ENCODE measurements at places on chromosomes 6 and 20.

DNA sequence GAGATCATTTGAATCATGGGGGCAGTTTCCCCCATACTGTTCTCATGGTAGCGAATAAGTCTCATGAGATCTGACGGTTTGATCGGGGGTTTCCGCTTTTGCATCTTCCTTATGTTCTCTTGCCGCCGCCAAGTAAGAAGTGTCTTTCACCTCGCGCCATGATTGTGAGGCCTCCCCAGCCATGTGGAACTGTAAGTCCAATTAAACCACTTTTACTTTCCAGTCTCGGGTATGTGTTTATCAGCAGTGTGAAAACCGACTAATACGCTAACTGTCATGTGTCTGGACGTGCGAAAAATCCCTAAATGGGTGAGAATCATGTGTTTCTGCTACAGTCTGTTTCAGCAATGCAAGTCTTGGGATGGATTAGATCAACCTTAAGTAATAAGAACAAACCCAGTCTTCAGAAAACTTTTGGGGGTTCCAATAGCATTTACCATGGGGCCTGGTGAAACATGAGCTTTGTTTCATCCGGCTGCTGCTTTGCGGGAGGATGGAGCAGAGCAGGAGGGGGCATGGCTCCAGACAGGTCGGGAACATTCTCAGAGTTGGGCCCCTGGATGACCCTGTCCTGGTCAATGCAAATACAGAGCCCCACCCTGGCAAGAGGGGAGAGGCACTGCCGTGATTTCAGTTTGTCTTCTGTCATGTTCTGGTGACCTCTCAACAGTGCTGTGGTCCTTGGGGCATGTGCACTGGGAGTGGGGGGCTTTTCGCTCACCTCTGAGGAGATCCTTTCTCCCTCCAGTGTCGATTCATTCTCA lies 41.5 kb downstream of the CTCFL start:
- no peak for DNase-seq

GRCh38 chr20:25606094-25606695 lies 17.6 kb downstream of the NANP start:
- no peak for DNase-seq

DNA sequence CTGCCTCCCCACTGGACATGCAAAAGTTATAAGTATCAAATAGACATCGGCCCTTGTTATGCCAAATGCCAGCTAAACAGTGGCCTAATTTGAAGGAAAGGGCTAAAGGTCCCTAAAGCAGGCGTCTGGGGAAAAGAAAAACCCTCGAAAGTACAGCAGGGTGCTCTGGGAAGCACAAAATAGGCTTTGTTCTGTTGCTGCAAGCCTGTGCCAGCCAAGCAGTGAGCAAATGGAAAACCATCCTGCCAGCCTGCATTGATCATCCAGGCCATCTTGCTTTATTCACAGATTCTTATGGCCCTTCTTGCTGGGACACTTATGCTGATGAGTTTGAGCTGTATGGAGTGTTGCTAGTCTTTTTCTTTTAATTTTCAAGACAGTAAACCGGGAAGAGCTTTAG lies 62.2 kb upstream of the PLEKHG1 start:
- DNase-seq: no peak

DNA sequence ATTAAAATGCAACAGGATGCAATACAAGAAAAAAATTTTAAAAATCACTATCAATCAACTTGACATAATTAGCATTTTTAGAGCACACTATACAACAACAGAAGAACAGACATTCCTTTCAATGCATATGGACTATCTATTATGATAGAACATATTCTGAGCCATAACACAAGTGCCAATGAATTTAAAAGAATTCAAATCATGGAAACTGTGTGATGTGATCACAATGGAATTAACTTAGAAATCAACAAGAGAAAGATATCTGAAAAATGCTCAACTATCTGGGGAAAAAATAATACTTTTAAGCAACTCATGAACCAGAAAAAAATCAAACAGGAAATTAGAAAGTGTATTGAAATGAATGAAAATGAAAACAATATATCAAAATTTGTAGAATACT lies 106.3 kb downstream of the ADTRP start:
- no peak for DNase-seq

DNA sequence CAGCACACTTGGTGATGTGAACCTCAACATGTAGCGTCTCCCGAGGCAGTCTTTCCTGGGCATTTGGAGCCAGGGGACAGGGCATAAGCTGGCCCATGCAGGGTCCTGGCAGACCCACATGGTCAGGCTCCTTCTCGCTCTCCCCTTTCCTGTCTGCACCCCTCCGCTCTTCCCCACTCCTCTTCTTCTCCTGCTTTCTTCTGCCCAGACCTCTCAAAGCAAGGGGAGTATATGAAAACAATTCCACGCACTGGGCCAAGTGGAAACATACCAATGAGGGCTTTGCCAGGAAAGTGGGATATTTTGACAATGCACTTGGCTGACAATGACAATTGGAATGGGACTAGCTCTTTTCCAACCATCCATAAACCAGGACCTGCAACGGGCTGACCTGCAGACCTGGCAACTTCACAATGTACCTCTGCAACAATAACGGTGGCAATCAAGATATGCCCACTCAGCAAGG lies 58.9 kb upstream of the TRAF3IP2 start:
- DNase-seq: no peak

GRCh38 chr20:50805349-50805684 lies 10.5 kb downstream of the BCAS4 start:
- no peak for DNase-seq

- no peak for DNase-seq
These were observed 62.2 kb downstream of the SYNJ2 start for GRCh38 chr6:158043586-158044524.

GRCh38 chr6:40485300-40485699 lies 101.9 kb downstream of the LRFN2 start:
- DNase-seq: no peak

GRCh38 chr6:2658788-2659187 lies 91.9 kb downstream of the MYLK4 start:
- DNase-seq: peak; percentile 10

DNA sequence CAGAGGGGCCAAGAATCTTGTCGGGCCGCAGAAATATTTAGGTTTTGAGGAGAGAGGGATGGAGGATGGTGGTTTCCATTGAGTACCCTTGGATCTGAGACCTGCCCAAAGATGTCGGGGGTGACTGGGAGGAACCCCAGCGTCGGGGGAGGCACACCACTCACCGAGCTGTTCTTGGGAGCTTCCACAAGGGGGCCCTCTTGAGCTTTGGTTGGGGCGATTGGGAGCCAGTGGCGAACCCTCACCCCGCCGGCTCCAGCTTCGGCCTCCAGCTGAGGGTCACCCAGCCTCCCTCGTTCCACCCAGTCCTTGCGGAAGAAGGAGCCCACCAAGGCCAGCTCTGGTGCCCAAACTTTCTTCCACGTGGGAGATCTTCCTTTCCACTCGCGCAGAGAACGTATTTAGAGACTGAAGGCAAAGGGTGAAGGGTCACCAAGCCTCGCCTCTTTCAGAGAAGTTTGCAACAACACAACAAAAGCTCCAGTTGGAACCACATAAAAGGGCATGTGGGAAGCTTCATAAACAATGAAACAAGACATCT lies 33.6 kb downstream of the APCDD1L start:
- DNase-seq: peak; percentile 27

DNA sequence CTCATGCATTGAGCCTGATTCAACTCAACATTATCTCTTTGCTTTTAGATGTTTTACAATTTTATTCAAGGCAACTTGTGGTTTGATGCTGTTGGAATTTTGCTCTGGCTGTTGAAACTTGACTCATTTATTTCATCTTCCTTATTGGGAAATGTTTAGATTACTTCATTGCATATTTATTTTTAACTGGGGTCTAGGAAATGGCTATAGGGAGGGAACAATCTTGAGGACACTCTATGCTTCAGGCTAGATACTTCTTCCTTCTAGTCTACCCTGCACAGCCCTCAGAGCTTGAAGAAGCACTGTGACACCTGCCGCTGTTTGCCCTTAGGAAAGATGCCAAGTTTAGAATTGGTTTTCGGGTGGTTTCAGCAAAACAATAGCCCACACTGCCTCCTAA lies 183.4 kb downstream of the ADGRG6 start:
- DNase-seq: no peak

- no peak for DNase-seq
These were observed 8.8 kb upstream of the HMGA1 start for GRCh38 chr6:34227761-34228421.

- DNase-seq: peak; percentile 53
These were observed 169.1 kb upstream of the CDYL start for GRCh38 chr6:4606821-4607704.

DNA sequence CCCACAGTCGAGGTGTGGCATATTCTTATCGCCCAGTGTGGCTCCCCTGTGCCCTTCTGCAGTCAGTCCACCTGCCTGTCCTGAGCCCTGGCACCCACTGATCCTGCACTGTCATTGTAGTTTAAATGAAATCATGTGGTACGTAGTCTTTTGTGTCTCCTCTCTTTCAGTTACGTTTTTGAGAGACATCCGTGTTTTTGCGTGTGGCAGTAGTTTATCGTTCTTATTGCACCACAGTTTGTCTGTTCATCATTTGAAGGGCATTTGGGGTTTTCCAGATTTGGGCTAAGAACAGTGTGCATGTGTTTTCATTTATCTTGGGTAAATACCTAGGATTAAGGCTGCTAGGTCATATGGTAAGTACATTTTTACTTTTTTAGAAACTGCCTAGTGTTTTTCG lies 49.3 kb downstream of the SPATA2 start:
- DNase-seq: no peak

DNA sequence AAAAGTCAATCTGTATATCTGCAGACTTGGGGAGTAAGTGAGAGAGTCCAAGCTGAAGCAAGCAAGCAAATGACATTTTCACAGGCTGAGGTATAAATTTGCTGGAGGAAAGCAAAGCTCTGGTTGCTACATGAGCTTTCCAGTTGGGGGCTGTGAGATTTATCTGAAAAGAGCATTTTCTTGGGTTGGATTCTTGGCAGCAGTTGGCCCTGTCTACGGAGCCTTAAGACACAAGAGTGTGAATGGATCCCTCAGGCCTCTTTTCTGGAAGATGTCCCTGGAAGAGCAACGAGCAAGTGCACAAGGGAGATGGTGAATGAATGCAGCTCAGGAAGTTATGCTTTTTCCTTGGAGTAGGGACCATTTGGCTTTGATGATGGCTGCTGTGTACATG lies 30.8 kb downstream of the ISM1 start:
- no peak for DNase-seq

DNA sequence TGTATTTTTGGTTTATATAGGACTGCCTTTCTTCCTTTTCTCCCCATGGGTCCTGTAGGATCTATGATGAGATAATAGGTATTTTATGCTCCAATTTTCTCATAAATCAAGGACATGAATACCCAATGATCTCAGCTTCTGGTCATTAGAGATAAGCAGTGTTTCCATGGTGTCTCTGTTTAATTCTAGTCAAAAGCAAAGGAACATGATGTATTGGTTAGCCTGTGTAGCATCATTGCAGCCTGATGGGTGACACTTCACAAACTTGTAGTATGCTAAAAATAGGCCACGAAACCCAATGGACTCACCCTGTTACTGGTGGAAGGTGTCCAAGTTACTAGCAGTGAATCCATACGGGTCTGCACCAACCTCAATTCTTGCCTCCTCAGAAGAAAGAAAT lies 116.2 kb upstream of the SNX9 start:
- no peak for DNase-seq

DNA sequence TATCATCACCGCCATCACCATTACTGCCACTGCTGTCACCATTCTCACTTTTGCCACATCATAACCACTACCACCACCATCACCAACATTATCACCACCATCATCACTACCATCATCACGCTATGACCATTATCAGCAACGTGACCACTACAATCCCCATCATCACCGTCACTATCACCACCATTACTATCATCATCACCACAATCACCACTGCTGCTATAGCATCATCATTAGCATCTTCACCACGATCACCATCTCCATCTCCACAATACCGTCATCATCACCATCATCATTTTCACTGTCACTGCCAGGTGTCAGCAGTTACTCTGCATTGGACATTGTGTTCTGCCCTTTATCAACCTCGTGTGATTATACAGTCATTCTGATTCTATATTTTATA lies 19.0 kb downstream of the CST4 start:
- DNase-seq: no peak

GRCh38 chr6:6003621-6004366 lies 2.9 kb downstream of the NRN1 start:
- no peak for DNase-seq

GRCh38 chr6:57207141-57207540 lies 15.0 kb downstream of the RAB23 start:
- DNase-seq: no peak

GRCh38 chr20:34834459-34834893 lies 9.0 kb upstream of the NCOA6 start:
- DNase-seq: peak; percentile 21

Measured in HCT116 (cell line).